CD4-positive, alpha-beta T cell treated with Interleukin-15 for 4 hours (primary cell): ENCODE measurements at places on chromosomes 11 and 22.

- no peak for DNase-seq
These were observed 92.2 kb downstream of the PHF21B start for GRCh38 chr22:44917372-44918165.

GRCh38 chr11:58286249-58286648, 18.2 kb upstream of the OR10W1 start:
- DNase-seq: no peak

GRCh38 chr11:128607819-128608218, 20.5 kb upstream of the ETS1 start:
- DNase-seq: no peak

DNA sequence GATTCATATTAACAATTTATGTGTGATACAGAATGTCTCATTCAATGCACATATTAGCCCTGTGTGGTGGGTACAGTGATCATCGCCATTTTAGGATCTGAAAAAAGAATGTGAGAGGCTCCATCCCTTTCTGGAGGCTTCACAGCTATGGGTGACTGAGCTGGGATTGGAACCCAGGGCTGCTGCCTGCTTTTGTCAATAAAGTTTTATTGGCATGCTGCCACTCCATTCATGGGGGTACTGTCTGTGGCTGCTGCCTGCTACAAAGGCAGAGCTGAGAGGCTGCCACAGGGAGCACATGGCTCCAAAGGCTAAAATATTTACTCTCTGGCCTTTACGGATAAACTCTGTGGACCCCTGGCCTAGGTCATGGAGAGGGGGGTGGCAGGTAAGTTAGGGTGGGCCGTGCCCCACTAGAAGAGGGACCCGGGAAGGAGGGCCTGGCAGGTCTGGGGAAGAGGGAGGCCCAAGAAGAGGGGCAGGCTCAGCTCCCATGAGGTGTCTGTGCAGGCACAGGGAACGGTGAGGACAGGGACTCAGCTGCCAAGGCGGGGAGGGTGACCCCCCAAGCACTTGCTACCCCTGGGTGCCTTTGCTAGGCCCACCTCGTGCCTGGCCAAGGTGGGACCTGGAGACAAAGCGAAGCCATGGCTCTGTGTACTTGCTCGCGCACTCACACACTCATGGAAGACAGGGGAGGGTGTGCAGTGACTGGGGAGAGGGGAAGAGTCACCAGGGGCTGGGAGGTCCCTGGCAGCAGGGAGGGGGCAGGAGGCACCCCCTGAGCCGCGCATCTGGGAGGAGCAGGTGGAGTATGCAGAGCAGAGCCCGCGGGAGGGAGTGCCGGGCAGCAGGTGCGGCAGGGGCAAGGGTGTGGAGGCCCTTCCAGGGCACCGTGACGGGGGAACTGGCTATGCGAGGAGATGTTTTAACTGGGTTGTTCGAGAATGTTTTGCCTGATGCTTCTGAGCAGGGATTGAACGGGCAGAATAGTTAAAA, 335.3 kb downstream of the CTTN start:
- no peak for DNase-seq

DNA sequence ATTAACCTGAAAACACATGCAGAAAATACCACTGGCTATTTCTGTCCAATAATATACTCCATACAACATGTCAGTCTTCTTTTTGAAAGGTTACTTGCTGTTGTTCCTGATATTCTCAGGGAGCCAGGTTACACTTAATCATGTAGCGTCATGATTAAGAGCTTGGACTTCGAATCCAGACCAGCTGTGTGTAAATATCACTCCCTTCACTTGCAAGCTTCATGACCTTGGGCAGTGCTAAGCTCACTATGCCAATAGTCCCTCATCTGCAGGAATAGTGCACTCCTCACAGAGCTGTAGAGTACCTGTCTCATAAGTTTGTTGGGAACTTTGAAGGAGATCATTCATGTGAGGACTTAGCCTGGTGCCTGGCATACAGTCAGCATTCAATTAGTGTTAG, 1.9 kb downstream of the HTR3B start:
- no peak for DNase-seq

GRCh38 chr11:70448983-70449567, 50.7 kb downstream of the CTTN start:
- no peak for DNase-seq

DNA sequence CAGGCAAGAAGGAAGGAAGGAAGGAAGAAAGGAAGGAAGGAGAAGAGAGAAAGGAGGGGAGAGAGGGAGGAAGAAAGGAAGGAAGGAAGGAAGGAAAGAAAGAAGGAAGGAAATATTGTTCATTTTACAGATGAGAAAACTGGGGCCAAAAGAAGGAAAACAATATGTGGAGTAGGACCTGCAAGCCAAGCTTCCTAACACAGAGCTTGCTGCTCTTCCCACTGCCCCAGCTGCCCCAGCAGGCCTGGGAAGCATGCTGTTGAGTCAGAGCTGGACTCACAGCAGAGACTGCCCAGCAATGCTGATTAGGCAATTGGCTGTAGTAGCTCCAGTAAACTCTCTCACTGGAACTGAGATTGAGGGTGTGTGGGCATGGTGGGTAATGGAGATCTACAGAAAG, 42.6 kb upstream of the SMCO4 start:
- DNase-seq: no peak

DNA sequence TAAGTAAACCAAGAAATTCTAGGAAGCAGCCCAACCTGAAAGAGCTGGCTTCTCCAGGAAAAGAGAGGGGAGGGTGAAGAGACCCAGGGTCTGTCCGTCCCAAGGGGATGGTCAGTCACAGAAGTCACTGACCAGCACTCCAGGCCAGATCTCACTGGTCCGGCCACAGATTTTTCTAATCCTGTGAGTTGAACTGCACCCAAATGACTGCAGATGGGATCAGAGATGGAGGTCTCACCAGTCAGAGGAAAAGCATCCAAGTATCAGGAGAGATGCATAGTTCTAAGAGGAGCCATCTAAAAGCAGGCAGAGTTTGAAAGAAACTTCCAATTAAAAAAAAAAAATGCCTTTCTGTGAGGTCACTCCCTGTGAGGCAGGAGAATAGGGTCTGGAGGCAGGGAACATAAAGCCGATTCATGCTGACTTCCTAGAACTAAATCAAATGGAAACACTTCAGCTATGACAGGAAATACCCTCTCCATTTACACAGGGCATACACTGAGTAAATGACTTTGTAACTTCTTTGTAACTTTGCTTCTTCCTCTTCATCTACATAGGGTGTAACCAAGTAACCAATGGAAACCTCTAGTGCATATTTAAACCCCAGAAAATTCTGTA, 144.5 kb downstream of the CCDC34 start:
- no peak for DNase-seq

GRCh38 chr22:48256041-48256739, 1493.7 kb downstream of the TBC1D22A start:
- DNase-seq: no peak
